ENCODE measurements at places on chromosomes 5 and 9. TPM values are rescaled to one million over a fixed set of nuclear protein-coding genes. Genes with fewer than 3 reads are reported as not detected.

The LCN1 gene
- 1.2 TPM for polyA plus RNA-seq

DNA sequence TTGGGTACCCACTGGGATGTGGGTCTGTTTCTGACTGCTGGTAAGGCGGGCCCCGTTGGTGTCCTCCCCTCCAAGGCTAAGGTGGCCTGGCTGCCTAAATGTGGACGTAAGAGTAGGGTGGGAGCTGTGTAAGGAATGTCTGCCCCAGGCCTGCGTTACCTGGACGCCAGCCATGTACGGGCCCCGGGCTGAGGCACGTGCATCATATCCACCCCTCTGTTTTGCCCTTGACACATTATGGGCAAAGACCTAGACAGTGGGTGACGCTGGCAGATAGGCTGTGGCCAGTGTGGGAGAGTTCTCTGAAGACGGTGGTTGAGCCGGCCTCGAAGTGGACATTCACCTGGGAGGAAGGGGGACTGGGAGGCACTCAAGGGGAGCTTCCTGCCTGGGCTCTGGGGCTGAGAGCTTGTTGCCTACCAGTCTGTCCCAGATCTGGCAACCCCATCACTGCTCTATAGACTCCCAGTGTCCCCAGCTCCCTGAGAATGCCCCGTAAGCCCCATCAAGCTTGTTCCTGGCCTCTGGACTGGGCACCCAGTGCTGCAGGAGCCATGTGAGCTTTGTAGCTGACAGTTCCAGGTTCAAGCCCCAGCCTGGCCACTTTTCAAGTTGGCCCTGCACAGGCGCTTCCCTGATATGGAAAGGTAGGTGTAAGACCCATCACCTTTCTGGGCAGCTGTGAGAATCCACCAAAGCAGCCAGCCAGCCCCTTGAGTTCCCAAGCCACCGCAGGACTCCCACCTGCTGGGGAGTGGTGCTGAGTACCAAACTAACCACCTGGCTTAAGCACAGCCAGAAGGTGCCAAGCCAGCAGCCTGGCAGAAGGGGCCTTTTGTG lies 3.2 kb upstream of the PRR7 start:
- peaks cover 36% of the 10 kb centered on the region for H3K4me1 ChIP-seq
- peak overlapping the region; percentile 31 for H3K27ac ChIP-seq
- no peak overlapping the region for H3K4me3 ChIP-seq
- H3K27me3 ChIP-seq, result peaks cover 17% of the 10 kb centered on the region

DNA sequence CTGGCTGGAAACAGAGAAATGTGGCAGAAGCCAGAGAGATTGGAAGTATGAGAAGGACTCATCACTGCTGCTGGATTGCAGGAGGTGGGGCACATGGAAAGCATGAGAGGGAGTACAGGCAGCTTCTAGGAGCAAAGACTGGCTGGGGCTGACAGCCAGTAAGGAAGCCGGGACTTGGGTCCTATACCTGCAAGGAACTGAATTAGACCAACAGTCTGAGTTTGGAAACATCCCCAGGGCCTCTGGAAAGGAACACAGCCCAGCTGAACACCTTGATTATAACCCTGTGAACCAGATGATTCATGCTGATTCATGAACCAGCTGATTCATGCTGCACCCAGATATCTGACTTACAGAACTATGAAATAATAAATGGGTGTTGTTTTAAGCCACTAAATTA lies 93.4 kb downstream of the OSTF1 start:
- DNase-seq, result no peak
- no peaks in the 10 kb centered on the region for H3K4me1 ChIP-seq
- H3K36me3 ChIP-seq, result no peaks in the 10 kb centered on the region

DNA sequence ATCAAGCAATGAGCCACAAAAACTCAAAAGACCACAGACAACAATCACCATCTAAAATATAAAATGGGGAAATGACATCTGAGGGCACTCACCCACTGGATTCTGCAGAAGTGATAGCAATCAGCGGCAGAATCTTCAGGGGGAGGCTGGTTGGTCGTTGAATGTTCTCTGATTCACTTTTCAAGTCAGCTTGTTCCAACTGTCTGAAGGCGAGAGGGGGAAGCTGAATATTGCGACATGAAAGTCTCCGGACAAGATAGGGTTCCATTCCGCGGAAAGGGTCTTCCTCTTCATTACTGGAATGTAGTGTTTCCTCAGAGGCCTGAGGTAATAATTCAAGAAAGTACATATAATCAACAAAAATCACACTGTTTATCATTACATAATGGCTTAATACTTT lies 94.9 kb upstream of the PDE4D start:
- no peaks in the 10 kb centered on the region for H3K27me3 ChIP-seq
- H3K36me3 ChIP-seq, result no peaks in the 10 kb centered on the region
- H3K4me1 ChIP-seq, result no peaks in the 10 kb centered on the region
- H3K27ac ChIP-seq, result no peak overlapping the region
- DNase-seq, result no peak
